ENCODE measurements at places on chromosomes 11 and 22.
A peak's percentile ranks its signal among the peaks of the same experiment; 100 is the strongest.

- no peak for DNase-seq
Observed at GRCh38 chr11:57704932-57705331, 7.1 kb downstream of the MED19 start.

DNA sequence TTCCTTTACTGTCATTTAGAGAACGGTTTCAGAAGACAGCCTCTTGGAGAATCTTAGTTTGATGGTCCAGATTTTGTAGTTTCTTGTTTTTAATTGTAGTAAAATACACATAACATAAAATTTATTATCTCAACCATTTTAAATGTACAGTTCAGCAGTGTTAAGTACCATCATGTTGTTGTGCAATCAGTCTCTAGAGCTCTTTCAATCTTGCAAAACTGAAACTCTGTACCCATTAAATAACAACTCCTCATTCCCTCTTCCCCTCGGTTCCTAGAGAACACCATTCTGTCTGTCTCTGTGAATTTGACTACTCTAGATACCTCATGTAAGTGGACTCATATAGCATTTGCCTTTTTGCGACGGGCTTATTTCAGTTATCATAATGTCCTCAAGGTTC, 69.8 kb downstream of the GRIK4 start:
- no peak for DNase-seq

GRCh38 chr22:33389936-33390335, 331.8 kb upstream of the SYN3 start:
- DNase-seq = peak; percentile 81

DNA sequence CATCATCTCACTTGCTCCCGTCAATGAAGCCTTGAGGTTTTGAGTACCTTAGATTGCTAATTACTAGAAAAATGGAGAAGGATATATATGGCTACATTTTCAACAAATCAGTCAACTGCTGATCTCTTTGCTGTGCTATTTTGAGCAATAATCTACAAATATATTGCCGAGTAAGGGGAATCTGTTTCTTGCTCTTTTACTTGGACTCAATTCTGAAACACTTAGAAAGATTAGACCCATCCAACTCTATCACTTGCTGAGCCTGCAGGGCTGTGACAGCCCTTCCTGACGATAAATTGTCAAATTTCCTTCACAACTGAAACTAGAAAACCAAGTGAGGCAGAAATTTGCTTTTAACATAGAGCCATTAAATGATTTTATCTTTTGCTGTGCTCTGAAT, 16.9 kb downstream of the FEZ1 start:
- DNase-seq = no peak
